Activated CD4-positive, CD25-positive, alpha-beta regulatory T cell treated with anti-CD3 and anti-CD28 coated beads, Interleukin-2, amount 50 U/mL, for 72 hours (primary cell): ENCODE measurements at places on chromosomes 12 and 14.

- no peak for DNase-seq
Observed at GRCh38 chr14:26888592-26888991, 290.8 kb upstream of the NOVA1 start.

DNA sequence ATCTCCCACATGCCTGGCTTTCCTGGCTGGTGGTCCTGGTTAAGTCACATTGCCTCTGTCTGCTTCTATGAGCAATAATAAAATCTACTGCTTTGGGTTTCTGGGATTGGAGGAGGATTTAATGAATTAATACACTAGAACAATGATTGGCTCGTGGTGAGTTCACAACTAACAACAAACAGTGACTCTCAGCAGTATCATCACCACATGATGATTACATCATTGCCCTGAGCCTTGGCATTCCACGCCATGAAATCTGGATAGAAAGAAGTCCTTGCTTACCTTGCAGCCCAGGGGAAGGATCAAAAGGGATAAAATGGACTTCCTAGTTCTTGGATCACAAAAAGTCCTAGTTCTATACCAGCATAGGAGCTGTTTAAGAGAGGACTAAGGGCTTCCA, 1069.0 kb downstream of the VRK1 start:
- DNase-seq = no peak

DNA sequence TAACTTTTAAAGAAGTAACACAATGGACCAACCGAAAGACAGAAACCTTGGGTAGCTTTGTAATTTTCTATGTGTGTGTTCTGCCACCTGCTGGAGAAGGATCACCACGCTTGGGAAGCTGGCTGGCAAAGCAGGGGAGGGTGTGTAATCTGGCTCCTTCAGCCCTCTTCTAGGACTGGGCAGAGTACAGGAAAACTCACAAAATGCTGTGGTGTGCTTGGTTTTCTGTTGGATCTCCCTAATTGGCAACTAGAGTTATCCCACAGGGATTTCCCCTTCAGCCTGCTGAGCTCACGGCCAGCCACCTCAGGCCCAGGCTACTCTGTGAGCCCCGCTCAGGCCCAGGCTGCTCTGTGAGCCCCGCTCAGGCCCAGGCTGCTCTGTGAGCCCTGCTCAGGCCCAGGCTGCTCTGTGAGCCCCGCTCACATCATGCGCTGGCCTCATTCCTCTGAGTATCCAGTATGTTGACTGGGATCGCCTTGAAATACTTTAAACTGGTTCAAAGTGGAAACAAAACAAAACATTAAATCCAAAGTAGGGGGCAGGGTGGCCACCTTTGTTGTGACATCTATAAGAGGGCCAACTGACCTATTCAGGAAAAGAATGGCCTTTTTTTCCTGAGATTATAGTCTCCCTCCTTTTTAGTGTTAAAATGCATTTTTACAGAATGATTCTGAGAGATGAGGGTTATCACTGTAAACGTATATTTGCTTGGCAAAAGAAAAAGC, 52.0 kb upstream of the RNU6-8 start:
- DNase-seq = no peak

DNA sequence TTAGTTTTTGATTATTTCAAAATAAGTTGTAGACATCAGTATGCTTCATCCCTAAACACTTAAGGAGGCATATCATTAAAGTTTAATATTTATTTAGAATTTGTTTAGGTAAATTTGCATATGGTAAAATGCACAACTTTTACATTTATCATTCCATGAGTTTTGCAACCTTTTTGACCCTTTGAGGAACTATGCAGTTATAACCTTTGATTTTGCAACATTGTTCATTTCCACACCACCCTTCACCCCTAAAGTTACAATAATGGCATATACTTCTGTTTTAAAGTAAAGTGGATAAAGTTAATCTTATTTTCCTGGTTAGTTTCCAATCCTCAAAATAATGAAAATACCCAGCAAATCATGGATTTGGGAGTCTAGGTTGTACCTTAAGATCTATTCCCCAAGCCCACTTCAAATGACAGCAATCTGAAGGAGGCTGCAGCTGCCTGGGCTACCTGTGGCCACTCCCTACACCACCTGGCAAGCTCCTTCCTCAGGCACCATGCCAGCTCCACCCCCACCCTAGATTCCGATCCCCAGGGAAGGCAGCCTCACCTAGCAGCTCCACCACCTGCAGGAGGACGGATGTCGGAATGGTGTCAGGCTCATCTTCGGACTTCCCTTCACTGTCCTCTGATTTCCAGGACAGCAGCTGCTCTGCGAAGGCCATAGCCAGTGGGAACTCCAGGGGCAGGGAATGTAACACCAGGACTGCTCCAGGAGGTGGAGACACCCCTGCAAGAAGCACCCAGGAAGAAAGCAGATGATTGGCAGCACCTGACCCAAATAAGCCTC, 65.1 kb downstream of the TRAFD1 start:
- DNase-seq = no peak

- DNase-seq = no peak
Observed at GRCh38 chr14:85416771-85417170, 113.2 kb upstream of the FLRT2 start.

DNA sequence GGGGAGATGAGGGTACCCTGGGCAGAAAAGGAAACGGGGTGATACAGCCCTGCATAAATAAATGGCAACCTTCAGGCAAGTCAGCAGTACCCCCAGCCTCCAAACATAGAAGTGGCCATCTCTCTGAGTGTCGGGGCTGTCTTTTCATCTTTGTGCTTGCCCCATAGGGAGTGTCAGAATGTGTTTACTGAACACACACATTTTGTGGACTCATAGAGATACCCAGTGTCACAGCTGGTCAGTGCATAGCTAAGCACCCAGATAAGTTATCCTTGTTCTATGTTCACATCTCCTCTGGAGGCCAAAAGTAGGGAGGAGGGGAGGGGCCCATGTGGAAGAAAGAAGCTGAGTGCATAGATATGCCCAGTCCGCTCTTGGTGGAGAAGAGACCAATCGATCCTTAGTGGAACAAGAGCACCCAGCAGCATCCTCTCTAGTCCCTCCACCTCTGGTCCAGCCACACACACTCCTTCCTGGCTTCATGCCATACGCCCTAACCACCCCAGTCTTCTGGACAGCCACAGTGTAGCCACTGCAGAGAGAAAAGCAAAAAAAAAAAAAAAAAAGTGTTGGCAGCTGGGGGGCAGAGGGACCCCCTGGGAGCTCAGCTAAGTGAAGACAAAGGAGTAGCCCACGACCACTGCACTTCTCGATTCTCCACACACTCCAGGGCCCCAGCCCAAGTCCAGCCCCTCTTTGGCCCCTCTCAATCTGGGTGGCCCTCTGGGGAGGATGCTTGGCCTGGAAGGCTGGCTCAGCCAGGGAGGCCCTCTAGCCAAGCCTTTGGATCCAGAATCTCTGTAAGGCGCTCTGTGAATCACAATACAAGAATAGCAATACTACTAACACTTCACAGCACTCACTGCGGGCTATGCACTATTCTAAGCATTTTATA, 2.6 kb downstream of the ITGA7 start:
- DNase-seq = no peak

GRCh38 chr14:31960039-31960438, 117.1 kb upstream of the ARHGAP5 start:
- DNase-seq = no peak

- no peak for DNase-seq
Observed at GRCh38 chr12:105396024-105396423, 65.5 kb downstream of the C12orf75 start.

DNA sequence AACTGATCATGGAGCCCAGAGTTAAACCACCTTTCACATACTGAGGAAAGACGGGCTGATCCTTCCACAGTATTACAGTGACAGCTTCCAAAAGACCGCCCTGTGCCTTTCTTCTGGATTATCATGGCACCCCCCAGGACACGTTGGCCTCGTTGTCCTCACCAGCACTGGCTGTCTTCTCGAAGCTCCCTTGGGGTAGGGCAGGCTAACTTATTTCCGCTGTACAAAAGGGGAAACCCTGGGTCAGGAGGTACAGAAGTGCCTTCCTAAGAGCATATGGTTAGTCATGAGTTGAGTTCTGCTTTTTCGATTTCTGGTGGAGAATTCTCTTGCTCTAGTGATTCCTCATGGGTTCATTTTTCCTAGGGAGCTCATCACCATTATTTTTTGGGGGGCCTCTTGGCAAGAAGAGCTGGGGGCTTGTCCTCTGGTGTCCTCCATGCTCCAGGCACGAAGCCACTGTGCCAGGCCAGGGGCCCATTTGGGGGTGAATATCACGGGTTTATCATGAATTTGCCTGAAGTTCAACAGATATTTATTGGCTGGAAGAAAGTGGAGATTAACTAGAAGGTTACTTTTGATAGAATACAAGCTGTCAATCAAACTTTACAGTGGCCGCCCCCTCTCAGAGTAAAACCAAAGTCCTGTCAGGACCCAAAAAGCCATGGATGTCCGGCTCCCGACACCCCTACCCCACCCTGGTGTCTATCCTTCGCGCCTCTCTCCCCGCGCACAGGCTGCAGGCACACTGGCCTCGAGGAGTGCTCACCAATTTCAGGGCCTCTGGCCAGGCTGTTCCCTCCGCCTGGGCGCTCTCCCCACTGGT, 8.8 kb upstream of the TRAF3 start:
- DNase-seq = no peak

- DNase-seq = no peak
Observed at GRCh38 chr14:102469261-102469660, 40.3 kb downstream of the ANKRD9 start.

DNA sequence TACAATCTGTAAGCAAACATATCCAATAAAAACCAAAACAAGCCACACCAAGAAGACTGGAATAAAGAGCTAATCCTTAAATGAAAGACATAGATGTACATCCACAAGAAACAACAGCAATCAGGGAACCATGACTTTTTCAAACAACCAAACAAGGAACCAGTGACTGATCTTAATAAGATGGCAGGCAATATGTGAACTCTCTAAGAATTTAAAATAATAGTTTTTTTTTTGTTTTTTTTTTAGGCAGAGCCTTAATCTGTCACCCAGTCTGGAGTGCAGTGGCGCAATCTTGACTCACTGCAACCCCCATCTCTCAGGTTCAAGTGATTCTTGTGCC, 52.9 kb upstream of the CAPRIN2 start:
- DNase-seq = no peak

DNA sequence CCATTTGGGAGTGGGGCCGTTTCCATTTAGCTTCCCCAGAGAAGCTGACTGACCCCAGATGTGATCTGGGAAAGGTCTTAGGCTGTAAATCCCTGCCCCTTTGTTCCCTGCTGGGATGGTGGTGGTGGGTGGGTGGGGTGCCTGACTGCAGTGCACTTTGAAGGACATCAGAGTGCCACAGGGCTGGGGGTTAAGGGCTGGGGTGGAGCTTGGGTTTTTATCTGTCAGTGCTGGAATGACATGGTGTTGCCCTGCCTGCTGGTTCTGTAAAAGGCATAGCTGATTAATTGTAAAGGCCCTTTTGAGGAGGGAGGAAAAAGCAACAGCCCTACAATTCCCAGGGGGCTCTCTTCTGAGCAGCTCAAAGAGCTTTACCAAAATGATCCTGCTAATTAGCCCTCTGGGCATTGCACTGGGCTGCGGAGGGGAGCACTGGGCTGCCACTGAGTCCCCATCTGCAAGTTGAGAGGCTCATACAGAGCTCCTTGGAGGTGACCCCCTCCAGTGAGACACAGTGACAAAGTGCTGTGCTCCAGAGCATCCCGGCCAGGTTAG, 21.1 kb downstream of the PLEKHG3 start:
- DNase-seq = no peak

GRCh38 chr14:23409966-23410635, 2.0 kb upstream of the MYH6 start:
- DNase-seq = no peak

- DNase-seq = no peak
Observed at GRCh38 chr12:112979041-112979680, 842 bp downstream of the OAS2 start.

DNA sequence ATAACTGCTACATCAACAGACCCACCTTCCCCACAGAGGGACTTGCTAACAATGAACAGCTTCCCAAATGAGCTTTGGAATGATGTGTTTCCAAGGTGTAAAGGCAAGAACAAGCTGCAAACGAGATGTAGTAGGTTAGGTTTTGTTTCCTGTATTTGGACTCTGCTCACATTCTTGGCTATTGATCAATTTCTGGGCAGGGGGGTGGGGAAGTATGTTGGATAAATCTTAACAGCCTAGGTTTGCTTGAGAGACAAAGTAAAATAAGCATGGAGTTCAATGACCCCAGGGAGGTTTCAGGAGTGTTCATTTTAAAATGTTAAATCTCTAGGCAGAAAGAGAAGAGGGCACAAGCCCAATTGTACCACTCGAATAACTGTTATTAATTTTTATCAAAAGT, 146.6 kb downstream of the DPY19L2 start:
- no peak for DNase-seq

GRCh38 chr12:25186038-25186787, 8.7 kb downstream of the DNAI7 start:
- no peak for DNase-seq

DNA sequence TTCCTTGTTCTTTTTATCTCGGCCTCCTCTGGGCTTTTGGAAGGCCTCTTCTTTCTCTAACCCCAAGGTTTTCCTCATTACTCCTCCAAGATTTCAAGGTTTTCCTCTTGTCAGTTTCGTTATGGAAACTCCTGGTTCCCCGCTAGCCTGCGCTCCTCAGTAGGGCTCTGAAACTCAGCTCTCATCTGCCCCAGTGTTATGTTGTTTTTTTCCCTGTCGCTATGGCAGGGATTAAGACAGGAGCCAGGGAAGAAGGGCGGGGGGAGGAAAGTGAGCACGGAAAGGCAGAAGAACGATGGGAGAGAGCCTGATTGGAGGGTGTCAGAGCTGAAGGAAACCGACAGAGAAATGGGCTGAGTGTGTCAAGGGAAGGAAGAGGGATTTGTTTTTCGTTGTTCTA, 26.5 kb upstream of the JDP2 start:
- DNase-seq = no peak

DNA sequence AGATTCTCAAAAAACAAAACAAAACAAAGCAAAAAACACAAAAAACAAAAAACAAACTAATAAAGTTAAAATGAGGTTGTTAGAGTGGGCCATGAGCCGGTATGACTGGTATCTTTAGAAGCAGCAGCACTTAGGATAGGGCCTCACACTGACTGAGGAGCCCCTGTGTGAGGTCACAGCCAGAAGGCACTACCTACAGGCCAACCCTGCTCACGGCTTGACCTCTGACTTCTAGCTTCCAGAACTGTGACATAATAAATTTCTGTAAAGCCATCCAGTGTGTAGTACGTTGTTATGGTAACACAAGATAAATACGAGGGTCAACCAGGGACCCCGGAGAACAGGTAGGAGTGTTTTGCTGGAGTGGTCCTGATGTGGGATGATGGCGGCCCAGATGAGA, 629.6 kb downstream of the VRK1 start:
- no peak for DNase-seq

GRCh38 chr12:53561590-53561953, 54.3 kb upstream of the NPFF start:
- DNase-seq = no peak
